ENCODE measurements at places on chromosomes 7 and 10.

DNA sequence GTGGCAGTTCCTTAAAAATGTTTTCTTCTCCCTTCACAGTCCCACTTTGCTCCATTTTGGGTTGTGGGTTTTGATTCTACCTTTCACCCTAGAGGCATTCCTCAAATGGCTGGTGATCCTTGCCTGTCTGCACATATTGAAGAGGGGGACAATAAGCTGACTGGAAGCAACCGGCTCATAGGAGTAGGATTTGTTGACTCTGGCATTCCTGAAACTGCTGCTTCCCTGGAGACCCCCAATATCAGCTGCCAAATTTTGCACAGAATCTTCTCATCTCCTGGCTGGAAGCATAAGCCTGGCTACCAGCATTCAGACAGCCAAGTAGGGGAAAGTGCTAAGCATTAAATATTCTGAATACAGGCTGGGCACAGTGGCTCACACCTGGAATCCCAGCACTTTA is 53.7 kb downstream of the KIF5B start:
- no peak for DNase-seq

- DNase-seq = peak; percentile 92
Measured at GRCh38 chr7:29806208-29806994, at the start of gene WIPF3. WIPF3 (plus strand) TSS chr7:29806508; CDS start chr7:29834725, 28,217 bp downstream.

- DNase-seq = peak; percentile 68
Measured at GRCh38 chr7:98221611-98222532, 10.6 kb downstream of the BHLHA15 start.

- DNase-seq = no peak
Measured at GRCh38 chr7:49060743-49061142, 136.4 kb downstream of the CDC14C start.

- DNase-seq = peak; percentile 72
Measured at GRCh38 chr10:69650589-69651261, 20.7 kb downstream of the FAM241B start.

GRCh38 chr7:74012842-74013249 is 15.1 kb upstream of the ELN start:
- peak; percentile 98 for DNase-seq

DNA sequence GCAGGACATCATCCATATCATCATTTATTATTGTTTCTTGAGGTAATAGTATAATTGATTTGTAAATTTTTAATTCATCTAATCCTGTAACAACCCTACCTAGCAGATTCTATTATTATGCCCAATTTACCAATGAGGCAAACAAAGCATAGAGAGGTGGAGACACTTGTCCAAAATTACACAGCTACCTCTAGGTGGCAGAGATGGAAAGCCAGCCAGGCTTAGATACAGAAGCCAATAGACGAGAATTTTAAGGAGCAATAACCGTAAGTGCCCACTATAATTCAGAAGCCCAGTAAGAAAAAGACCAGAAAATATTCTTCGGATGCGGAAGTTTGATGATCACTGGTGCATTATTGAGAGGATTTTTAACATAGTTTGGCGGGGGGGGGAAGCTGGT is 54.0 kb downstream of the ANK3 start:
- DNase-seq = no peak

DNA sequence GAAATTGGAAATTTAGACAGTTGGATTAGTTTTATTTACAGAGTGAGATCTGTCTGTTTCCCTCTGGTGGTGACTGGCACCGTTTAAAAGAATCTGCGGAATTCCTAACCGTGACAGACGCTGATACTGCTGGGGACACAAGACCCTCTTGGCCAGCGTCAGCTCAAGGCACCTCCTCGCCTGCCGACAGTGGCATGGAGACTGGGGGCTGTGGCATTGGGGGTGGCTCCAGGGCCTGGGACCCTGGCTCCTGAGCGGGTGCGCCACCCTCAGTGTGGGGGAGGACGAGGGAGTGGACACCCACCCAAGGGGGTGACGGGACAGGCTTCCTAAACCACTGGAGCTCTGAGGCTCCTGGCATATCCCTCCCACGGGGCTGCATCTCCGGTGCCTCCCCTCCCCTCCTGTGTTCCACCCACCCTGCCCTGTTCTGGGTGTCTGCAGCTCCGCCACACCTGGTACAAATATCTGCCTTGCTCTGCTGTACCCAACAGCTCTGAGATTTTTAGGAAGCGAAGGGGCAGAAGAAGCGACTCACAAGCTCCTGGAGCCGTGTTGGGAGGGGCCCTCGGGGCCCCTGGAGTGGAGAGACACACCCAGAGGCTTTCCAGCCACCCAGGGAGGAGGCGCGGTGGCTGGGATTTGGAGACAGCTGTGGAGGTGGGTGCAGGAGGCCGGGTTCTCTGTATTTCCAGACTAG is 178.7 kb downstream of the DNAJB6 start:
- DNase-seq = peak; percentile 53

DNA sequence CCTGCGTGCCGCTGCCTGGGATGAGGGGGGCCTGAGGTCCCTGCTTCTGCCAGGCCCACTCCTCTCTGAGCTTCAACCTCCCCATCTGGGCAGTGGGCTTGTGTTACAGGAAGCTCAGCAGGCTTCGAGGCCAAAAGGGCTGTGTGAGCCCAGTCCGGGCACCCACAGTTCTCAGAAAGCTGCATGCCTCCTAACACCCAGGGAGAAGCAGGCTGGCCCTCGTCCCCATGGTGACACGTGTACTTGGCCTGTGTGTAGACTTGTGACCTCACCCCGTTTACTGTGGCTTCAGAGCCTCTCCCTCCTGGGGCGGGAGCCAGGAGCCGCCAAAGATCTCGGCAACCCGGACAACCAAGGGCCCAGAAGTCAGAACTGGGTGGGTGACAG is 2.2 kb upstream of the GRIFIN start:
- DNase-seq = peak; percentile 99

- DNase-seq = no peak
Measured at GRCh38 chr10:122782911-122783310, 62.7 kb downstream of the CUZD1 start.

GRCh38 chr7:91681718-91682117 is 198.8 kb downstream of the MTERF1 start:
- DNase-seq = no peak

GRCh38 chr10:760622-761021 is 71.2 kb upstream of the DIP2C start:
- no peak for DNase-seq

- DNase-seq = no peak
Measured at GRCh38 chr7:151342102-151342646, 562 bp downstream of the NUB1 start.

DNA sequence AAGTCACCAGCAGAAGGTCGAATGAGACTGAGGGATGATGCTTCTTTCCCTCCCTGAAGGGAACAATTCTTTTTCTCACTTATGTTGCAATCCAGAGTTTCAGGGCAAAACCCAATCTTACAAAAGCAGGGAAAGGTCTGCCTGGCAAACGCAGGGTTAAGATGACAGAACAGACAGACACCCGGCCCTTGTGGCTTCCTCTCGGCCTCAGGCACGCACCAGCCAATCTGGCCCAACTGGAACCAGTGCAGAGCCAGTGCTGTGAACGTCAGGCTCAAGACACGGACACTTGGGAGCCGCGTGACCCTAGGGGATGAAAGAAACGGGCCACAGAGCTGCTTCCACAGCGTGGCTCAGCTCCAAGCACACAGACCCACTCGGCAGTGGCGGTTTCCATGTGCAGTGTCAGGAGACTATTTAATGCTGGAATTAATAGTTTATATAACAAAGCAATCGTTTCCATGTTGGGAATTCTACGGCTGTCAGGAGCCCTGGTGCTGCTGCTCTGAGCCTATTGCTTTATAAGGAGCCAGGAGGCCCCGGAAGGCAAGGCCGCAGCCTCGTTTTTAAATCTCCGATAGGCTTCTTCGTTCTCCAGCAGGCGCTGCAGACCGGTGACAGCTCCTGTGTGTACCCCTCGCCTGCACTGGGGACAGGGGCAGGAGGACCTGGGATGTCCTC is 198.4 kb downstream of the DIP2C start:
- DNase-seq = peak; percentile 91

DNA sequence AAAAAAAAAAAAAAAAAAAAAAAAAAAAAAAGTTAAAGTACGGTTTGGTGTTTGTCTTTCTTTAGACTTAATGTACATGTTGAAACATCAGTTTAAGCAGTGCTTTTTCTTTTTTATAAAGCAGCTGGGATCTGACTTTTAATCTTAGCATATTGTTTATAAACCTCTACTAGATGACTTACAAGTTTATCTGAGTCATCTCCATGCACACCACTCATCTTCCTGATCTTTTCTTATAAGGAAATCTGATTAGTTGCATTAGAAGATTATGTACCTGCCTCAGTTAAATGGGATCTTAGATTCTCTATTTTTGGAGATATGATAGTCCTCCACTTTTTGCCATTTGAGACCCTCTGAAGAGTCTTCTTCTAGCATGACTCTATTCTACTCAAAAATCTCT is 391.9 kb upstream of the LRGUK start:
- DNase-seq = no peak

DNA sequence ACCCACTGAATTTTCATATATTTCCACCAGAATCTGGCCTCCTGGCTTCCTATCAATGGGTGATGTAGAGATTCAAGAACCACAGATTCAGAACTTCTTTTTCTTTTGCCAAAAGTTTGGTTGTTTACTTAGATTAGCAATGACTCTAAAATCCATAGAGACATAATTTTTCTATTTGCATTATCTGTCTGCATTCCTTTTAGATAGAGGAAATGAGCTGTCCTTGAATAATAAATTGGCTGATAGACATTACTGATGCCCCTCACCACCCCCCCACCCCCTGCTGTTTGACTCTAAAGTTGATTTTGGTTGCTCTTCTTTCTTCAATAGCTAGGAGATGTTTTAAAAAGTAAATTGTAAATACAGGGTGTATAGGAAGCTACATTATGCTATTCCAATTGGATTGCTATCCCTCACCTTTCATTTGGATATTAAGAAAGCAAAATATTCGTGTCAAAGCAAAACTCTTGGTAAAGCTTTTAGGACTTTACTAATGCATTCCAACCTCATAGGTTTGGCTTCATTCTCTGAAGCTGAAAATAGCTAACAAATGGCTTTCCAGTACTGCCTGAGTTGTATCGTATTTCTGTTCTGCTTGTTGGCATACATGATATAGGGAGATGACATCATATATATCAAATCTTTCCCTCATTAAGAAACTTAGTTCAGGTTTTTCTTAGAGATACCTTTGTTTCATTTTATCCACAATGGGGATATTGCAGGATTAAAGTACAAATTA is 606.0 kb downstream of the ARL4A start:
- peak; percentile 51 for DNase-seq

DNA sequence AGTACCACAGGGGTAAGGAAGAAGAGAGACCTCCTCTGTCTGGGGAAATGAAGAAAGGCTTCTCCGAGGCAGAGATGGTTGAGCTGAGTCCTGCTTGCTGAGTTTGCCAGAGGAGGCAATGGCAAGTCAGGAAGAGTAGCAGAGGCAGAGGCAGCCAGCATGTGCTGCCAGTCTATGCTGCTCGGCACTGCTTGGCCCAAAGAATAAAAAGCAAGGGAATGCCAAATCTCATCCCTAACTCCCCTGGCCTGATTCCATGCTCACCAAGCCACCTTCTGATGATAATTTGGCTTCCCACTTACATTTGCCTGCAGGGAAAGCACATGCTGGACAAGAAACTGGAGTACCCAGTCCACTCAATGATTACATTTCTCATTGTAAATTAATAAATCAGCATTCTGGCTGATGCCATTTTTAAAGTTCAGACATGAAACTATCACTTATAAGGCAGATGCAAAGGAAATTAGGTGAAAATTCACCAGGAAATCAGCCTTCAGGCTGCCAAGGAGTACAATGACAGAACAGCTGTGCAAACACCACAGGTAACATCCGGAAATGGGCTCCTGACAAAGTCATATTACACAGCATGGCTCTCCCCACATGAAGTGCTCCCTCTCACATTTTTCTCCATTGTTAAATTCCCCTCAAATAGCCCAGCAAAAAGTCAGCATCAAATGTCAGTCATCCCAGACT is 245.9 kb downstream of the MTERF1 start:
- no peak for DNase-seq

- no peak for DNase-seq
Measured at GRCh38 chr10:128499956-128500355, 373.7 kb upstream of the MKI67 start.

DNA sequence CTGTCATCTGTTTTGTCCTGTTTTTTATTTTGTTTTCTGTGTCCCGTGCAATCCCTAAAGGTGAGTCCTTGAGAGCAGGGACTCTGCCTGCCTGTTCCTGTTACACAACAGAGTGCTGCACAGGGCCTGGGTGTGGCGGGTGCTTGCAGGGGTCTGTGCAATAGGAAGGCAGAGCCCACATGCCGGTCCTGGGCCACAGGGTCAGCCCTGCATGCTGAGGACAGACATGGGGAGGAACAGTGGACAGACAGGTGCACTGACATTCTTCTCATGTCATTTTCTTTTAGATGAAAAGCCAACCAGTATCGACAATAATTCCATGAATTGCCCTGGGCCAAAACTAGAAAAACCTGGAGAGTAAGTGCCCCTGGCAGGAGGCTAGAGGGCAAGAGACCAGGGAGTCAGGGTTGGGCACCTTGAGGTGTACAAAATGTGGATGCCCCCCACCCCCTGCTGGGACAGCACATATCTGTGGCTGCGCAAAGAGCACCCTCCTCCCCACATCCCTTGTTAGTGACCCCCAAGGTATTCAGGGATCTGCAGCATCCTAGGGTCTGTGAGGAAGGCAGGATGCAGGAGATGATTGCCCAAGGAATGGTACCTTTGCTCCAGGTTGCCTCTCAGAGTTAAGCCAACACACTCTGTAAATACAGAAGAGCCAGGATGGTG is 19.9 kb downstream of the ANTXRL start:
- DNase-seq = peak; percentile 74

DNA sequence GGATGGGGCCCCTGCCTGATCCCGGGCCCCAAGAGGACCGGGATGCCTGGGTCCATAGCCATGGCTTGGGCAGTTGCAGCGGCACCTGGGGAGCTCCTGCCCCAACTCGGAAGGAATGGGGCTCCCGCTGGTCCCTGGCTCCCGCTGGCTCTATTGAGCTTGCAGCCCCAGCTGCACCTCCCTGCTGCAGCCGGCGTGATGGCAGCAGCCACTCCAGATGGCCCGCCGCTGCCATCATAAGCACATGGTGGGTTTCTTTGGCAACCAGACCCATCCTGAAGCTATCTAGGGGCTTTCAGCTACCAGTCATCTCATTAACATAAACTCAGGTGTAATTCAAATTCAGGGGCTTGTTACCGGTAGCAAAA is 11.1 kb upstream of the DNMBP start:
- peak; percentile 19 for DNase-seq

GRCh38 chr10:127787873-127788272 is 50.9 kb downstream of the FOXI2 start:
- no peak for DNase-seq

- DNase-seq = no peak
Measured at GRCh38 chr10:120075349-120075748, 182.8 kb downstream of the SEC23IP start.

DNA sequence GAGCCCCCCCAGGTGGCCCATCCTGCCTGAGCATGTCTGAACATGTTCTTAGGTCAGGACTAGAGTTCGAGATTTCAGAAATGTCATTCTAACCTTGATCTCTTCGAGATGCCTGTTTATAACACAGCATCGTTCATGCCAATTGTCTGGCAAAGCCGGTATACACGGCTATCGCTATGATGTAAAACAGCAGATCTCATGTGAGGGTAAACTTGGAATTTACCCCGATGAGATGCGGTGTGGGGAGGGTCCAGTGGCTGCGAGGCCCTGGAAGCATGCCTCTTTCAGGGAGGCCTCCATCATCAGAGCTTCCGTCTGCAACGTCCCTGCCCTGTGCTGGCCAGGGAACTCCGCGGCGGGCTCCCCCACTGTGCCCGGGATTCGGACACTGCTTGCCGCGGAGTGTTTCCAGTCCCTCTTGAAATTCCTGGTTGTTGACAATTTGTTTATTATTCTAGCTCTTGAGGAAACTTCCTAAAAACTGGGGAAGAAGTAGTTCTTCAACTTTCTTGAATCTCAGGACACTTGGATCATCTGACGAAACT is 168.6 kb upstream of the RHEB start:
- DNase-seq = peak; percentile 50

Measured in osteoblast (primary cell).